Stimulated activated CD8-positive, alpha-beta memory T cell treated with anti-CD3 and anti-CD28 coated beads, Interleukin-2, amount 100 ng/mL, for 1 hour (primary cell): ENCODE measurements at places on chromosomes 7 and 10.

- DNase-seq: no peak
These were observed 396.0 kb downstream of the SEMA3D start for GRCh38 chr7:84790882-84791281.

DNA sequence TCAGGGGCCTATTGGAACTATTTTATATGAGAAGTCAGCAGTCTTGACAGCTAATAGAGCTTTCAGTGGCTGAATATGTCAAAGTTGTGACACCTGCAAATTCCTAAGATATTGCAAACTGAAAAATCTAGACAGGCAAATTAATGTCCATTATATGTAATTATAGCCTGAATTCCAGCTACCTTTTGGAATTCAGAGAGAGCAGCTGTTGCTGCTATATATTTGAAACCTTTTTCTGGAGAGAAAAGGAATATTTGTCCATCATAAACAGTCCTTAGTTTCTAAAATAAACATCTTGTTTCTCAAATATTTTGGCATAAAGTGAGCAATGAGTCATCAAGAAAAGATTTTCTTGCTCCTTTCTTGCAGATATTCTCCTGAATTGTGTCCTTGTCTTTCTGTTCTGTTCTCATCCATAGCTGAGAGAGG lies 408.9 kb upstream of the SEMA3D start:
- DNase-seq: no peak

- DNase-seq: no peak
These were observed 18.3 kb upstream of the RPEL1 start for GRCh38 chr10:103227416-103227815.

DNA sequence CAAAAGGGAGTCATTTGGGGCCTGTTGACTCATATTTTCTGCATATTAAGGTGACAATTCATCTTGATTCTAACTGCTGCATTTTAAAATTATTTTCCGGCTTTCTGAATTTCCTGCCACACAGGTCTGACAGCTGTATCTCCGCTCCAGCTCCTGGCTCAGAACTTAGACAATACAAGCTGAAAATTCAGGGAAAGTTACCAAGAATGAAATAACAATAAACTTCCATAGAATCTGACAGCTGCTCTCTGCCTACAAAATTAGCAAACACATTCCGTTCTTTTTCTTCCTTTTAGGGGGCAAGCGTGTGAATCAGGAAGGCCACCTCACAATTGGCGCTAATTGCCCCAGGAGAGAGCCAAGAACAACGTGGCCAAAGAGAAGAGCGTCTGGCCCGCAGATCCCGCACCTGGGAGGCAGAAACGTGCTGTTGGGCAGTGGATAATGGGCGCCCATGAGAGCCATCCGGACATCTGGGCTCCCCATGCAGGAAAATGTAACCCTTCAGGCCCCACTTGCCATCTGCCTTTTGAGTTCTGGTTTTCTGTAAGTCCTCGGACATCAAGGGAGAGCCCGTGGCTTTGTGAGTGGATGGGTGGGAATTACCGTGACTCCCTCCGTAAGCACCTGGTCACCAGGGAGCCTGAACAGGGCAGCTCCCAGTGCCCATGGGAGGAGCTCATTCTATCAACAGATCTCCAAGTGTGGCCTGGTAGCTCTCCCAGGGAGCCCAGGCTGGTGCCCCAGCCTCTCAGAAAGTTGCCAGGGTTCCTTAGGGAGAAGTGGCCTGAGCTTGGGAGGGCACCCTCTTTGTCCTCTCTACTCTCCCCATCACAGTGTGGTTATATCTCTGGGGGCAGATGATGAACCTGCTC lies 5.0 kb downstream of the CLRN3 start:
- DNase-seq: no peak

GRCh38 chr10:9510626-9511025 lies 1456.1 kb downstream of the GATA3 start:
- DNase-seq: no peak

DNA sequence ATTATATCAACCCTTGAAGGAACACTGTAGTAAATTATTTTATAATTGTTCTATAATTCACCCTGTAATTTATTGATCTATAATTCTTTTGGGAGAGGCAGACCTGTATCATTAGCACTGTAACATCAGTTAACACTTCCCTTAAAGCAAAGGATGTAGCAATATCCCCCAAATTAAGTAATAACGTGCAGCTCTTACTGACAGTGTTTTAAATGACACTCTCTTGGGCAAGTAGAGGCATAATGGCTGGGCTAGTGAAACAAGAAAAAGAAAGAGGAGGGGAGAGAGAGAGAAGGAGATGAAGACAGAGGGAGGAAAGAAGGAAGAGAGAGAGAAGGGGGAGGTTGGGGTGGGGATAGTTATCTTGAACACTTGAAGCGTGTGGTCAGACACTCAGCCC lies 161.0 kb upstream of the RNF32 start:
- no peak for DNase-seq

DNA sequence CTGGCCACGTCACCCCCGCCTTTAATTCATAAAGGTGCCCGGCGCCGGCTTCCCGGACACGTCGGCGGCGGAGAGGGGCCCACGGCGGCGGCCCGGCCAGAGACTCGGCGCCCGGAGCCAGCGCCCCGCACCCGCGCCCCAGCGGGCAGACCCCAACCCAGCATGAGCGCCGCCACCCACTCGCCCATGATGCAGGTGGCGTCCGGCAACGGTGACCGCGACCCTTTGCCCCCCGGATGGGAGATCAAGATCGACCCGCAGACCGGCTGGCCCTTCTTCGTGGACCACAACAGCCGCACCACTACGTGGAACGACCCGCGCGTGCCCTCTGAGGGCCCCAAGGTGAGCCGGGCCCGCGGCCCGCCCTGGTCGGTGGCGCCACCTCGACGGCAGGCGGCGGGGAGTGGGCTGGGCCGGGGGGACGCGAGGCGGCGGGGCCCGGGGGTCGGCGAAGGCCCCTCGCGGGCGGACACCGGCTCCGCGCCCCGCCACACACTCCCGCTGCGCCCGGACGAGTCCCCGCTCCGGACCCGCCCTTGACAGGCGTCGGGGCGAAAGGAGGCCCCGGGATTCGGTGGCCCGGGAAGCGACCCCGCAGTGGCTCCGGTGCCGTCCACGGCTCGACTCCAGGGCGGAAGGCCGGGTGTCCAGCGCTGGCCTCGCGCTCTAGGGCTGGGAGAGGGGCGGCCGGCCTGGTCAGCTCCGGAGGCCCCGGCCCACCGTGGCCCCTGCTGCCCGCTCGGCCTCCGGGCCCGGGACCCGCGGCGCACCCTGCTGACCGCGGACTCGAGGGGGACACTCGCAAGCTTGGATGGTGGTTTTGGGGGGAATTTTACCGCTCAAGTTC lies 557 bp downstream of the BAG3 start:
- DNase-seq: no peak

DNA sequence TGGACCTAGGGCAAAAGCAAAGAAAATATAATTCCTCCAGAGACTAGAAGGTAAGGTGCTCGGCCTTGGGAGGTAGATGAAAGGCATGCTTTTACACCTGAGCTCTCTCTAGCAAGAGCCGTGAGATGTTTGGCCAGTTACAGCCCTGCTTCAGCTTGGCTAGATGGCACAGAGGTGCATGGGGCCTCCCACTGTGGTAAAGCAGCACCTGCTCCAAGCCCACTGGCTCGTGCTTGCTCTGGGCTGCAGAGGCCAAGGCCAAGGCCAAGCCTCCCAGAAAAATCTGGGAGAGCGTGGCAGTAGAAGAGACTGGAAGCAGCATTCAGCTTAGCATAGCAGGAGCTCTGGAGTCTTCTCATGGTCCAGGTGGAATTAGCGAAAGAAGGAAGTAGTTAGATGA lies 31.0 kb upstream of the OPALIN start:
- no peak for DNase-seq

GRCh38 chr7:150722431-150722931 lies 6.1 kb downstream of the GIMAP1 start:
- no peak for DNase-seq

DNA sequence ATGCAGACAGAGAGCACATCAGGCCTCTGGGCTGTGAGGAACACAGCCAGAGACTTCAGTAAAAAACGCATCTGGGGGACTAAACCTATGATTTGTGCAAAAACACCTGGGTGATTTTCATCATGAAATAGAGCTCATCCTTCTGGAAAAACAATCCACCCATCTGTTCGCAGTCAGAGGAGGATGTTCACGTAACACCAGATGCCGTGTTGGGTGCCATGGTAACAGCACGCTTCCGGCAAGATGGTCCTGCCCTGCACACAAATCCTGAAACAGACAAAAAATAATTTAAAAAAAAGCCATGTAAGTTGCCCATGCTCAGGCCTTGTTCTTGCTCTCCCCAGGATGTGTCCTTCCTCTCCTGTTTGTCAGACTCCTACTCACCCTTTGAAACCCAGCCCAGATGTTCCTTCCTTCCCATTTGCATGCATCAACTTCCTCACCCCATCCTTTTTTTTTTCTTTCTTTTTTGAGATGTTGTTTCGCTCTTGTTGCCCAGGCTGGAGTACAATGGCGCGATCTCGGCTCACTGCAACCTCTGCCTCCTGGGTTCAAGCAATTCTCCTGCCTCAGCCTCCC lies 28.3 kb upstream of the GNA12 start:
- DNase-seq: no peak

DNA sequence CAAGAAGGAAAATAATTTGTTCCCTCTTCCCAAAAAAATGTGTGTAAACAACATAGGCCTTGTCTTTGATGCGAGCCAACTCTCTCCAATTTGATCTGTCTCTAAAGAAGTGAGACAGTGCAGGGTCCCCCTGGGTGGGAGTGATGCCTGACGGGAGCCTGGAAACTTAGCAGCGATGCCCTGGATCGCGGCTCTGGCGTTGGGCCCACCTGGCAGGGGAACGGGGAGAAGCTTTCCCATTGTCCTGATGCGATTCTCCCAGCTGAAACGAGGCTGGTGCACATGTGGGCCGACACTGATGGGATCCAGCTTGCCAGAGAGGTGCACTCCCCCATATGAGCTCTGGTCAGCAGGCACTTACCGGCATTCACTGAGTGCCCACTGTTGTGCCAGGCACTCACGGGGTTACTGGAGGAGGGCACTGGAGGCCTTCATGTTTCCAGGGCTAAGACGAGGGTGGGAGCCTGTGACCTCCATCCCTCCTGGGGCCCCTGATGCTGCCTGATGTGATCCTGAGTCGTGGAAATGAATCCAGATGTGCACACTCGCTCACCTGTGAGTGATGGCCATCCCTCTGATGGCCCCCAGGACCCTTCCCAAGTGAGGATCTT lies 132.8 kb downstream of the PTPN20 start:
- DNase-seq: no peak

- no peak for DNase-seq
These were observed 2.4 kb upstream of the FGFR2 start for GRCh38 chr10:121600611-121601010.

- no peak for DNase-seq
These were observed 1.9 kb downstream of the GATA3 start for GRCh38 chr10:8056378-8056777.

DNA sequence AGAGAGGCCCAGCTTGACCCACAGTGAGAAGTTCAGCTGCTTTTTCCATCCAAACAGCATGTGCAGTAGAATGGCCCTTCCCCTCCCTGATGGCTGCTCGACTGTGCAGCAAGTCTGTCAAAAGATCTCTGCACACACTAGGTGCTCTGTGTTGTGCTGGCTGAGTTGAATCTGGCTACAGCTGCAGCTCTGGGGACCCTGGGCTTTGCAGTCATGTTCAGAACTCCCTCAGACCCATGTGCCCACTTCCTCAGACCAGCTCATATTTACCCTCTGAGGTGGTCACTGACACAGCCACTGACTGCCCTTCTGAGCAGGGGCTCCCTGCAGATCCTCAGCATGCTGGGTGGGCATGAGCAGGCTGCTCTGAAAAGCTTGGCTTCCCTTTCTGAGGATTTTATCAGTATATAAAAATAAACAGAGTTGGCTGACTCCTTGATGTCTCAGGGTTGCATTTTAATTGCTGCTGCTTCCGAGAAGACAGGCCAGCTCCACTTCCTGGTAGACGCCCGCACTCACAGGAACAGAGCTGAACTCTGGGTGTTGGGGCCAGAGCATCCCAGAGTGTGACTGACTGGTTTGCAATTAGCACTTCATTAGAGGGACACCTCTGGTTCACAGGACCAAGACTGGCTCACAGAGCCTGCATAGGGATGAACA lies 507.9 kb downstream of the RPS24 start:
- DNase-seq: no peak

DNA sequence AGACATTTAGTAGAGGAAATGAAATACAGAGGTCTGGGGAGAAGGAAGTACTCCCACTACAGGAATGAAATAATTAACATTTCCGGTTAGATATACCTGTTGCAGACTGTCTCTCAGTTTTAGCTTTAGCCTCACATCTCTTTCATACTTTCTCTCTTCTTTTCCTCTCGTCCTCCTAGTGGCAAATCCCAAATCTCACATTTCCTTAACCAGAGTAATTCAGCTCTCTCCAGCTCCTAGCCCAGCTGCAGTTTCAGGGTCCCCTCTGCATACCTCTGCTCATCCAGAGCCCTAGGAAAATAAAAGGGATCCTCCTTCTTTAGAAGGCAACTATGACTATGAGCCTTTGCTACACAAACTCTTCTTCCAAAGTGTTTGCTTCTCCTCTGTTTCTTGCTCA lies 643.2 kb downstream of the PHTF2 start:
- DNase-seq: no peak

- DNase-seq: no peak
These were observed 388.3 kb upstream of the ETV1 start for GRCh38 chr7:14377646-14378266.

DNA sequence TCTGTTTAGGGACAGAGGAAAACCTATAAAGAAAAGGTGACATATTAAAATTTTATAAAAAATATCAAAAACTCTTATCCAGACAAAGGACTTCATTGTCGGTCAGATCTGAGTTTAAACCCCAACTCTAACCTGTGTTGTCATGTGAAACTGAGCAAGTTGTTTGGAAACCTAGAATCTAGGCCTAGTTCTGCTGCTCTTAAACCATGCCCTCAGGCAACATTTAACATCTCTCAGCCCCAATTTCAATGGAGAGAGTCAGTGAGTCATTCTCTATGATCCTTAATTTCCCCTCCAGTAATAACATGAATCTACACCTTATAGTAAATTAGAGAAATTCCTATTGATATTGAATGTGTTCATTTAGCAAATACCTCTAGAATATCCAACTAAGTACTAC lies 192.3 kb downstream of the IMMP2L start:
- DNase-seq: no peak

DNA sequence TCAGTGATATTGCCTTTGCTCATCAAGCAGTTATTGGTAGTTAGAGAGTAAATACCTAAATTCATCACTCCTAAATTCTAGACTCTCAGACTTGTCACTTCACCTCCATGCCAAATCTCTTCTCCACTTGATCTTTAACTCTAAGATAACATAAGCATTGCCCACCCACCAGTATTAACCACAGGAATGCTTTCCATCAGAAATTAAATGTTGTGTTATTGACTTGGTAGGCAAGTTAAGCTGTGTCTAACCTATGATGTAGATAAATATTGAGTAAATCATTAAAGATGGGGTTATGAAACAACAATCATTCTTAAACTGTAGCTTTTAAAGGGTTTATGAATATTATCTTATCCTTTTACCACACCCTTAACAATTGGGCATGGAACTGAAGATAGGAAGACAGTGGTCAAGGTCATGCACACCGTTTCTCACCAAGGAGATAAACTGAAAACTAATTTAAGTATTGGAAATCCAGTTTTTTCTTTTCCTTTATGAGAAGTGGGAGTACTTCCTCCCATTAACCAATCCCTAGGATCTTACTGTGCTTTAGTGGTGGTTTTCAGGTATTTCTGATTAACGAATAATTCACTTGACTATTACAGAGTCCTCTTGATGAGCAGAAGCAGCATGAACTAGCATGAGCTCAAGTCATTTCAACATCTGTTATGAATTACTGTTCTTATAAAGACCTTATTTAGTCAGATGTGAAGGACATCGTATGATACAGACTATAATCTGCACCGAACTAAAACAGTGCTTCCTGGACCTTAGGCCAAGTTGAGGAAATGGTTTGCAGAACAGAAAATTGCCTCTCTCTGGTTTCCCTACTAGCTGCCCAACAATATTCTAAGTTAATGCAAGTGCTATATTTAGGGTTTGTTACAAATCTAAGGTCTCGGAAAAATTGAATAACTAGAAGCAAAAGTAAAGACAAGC lies 142.0 kb downstream of the LCOR start:
- DNase-seq: no peak
